Kidney epithelial cell (primary cell): ENCODE measurements at places on chromosomes 3 and 15. TPM values are rescaled to one million over a fixed set of nuclear protein-coding genes. Genes with fewer than 3 reads are reported as not detected.

DNA sequence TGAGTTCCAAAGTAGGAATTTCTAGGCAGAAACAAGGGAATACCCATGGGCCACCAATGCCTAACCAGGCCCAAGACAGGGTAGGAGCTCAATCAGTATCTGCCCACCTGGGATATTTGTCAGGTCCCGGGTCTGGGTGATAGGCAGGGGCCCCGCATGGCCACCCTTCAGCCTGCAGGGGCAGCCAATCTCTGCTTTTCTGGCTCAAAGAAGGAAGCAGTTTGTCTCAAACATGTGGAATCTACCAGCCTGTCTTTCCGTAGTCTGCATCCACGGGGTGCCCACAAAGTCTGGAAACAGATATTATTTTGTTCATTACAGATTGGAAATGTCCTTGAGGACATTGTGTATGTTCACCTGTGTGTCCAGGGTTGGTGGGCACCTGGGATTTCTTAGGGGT is 56.2 kb downstream of the CEMIP start:
- DNase-seq, result no peak

GRCh38 chr3:100260081-100260684 is 609 bp upstream of the TBC1D23 start:
- no peak for DNase-seq

GRCh38 chr3:143576568-143577270 is 271.5 kb downstream of the SLC9A9 start:
- no peak for DNase-seq

DNA sequence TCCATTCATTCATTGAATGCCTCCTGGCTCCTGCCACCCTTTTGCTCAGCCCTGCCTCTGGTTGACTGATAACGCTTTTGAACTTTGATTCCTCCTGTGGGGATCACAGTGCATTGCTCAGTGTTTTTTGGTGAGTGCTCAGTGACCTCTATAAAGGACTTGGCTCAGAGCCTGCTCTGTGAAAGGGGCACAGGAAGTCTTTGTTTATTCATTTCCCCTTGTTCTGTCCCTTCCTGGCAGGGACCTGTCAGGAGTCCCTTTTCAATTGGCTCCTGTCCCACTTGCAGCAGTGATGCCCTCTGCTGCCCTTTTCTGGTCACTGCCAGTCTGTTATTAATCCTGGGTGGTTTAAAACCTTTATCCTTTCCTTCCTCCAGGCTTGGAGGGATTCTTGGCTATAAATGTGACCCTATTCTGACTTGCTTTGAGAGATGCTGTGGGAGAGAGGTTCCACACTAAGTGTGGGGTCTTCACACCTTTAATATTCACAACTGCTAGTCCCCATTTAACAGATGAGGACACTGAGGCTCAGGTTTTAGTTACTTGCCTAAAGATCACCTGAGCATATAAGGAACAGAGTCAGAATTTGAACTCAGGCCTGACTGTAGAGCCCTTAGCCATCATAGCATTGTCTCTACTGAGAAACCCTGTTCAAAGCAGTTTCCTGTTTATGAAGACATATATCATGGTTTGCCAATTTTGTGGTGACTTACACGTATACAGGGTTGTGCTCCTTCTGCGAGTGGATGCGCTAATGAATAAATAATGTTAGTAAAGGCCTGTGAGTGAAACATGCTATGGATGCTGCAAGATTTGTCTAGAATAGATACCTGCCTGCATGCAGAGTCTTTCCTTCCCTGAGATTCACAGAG is 23.2 kb upstream of the TATDN2 start:
- no peak for DNase-seq

DNA sequence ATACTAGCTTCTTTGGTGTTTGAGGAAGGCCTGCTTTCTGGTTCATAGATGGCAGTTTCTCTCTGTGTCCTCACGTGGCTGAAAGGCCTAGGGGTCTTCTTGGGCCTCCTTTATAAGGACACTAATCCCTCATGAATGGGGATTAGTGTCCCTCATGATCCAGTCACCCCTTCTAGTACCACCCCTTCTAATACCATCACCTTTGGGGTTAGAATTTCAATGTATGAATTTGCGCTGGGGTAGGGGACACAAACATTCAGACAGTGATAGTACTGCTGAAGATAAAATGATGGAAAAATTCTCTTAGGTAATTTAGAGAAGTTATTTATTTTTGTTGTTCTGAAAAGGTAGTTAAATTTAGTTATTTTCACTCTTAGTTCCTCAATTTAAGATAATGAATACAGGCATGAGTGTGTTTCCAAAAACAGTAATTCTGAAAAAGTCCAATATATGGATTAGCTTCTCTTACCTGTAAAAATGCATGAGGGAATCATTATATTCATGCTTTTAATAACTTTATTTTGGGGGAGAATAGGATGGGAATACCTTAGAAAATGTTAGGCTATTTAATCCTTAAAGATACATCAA is 103.6 kb downstream of the FNDC3B start:
- DNase-seq, result no peak

- DNase-seq, result no peak
These were observed 21.1 kb downstream of the CCDC32 start for GRCh38 chr15:40543631-40544294.

GRCh38 chr3:130950124-130950523 is 56.2 kb downstream of the ATP2C1 start:
- DNase-seq, result no peak

GRCh38 chr3:102144063-102144462 is 290.8 kb upstream of the ZPLD1 start:
- DNase-seq, result no peak

- DNase-seq, result peak; percentile 96
These were observed at the start of gene ANO10 for GRCh38 chr3:43621656-43622432. ANO10 (minus strand) TSS chr3:43622011; CDS start chr3:43605852, 16,159 bp downstream.

DNA sequence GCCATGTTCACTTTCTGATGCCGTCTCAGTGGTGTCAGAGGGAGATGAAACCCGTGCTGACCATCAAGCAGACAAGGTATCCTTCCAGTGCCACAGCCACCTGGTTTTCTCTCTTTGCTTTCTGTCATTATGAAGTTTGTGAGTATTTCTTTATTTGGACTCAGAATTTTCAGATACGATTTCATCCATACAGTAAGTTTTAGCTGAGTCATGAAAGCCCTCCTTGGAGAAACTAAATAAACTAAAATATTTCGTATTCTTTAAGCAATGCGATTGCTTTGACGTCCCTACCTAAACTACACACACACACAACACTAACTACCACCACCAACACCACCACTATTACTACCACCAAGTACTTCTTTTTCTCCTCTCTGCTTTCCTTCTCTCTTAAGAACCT is 350.1 kb downstream of the NTRK3 start:
- no peak for DNase-seq

GRCh38 chr3:195082811-195083210 is 188.1 kb downstream of the XXYLT1 start:
- DNase-seq, result no peak

DNA sequence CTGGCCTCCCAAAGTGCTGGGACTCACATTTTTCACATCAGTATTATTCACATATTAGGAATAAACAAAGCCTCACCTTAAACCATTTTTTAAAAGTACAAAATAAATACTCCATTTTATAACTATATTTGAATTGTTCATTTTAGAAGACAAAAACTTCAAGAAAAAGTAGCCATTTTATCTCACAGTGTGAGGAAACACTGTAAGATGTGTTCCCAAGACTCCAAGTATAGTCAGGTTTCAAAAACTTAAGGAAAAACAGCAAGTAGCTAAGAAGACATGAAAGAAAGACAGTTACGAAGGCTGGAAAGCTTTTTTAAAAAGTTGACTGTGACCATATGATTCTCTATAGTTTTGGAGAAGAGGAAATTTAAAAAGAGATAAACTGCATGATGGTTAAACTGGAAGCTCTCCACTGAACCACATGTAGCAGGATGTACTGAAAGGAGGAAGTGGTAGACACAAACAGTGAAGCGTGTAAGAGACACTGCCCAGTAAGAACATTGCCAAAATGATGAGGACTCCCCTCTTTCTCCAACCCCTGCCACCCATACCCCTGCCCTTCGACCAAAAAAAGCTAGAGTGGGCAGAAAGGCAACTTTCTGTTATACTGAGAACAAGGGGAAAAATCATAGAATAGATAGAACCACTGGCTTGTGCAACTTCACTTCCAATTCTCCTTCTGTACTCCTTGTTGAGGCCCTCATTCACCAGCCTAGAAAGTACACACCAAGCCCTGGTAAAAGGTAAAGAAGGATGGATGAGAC is 6.2 kb upstream of the TMF1 start:
- DNase-seq, result no peak

DNA sequence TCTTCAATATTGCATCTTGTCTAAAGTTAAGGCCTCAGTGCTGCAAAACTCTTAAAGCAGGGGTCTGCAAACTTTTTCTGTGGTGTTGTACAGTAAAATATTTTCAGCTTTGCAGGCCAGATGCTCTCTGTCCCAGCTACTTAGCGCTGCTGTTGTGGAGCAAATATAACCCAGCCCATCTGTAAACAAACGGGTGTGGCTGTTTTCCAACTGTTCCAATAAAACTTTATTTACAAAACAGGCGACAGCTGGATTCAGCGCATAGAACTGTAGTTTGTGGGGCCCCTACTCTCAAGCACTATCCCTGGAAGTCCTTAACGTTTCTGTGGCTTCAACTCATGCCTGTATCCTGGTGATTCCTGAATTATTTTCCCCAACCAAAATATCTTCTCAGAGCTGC is 365.0 kb downstream of the FOXP1 start:
- DNase-seq, result no peak

DNA sequence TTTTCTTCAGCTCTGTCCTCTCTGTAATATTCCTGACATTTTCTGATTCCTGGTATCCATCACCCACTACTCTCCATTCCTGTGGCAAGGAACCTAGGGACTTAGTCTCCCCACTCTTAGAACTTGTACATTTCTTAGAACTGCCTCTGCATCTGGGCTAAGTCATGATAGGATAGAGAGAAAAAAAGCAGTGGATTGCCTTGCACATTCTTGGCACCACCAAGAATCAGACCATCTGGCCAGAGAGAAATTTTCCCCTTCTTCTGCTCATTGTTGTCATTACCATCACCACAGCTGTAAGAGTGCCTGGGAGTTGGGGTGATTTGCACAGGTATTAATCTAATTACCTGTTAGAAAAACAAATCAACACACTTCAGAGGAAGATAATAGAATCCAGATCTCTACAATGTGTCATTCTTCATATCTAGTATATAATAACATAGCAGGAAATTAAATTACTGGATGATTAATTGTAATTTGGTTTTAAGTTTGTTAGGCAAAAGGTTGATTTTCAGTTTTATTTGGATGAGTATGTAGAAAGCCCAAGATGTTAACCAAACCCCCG is 264.8 kb upstream of the ZPLD1 start:
- no peak for DNase-seq

DNA sequence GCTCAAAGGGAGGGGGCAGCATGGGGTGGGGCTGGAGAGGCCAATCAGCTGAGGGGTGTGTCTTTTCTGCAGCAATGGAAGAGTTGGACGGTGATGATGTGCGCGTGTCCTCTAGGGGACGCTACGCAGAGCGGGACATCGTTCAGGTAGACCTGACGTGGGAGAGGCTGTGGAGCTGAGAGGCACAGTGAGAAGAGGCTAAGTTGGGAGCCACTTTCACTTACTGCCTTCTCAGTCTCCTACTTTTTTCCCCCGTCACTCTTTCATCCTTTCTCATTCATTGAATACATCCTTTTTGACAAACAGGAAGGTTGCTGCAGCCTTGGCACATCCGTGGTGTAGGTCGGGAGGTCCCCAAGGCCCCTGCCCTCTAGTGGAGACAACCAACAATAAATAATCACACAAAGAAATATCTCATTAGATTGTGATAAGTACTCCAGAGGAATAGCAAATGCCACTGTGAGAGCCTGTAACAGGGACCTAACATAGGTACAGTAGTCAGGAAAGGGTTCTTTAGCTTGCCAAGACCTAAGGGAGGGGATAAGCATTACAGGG is 4.4 kb upstream of the BRPF1 start:
- no peak for DNase-seq

DNA sequence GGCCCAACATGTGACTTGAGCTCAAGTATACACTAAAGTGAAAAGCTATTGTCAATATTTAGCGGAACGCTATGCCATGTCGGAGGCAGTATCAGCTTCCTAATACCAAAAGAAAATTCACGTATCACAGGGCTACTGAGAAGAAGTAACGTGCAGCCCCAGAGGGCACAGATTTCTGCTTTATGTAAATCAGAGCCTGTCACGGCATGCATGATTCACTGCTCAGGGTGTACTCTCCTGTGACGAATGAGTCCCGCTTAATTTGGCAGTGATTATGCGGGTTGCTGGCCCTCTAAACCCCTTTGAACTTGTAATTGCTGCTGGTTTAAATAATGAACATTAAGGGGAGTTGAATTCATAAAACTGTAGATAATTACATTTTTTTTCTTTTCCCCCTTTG is 85.3 kb downstream of the MEIS2 start:
- no peak for DNase-seq

- no peak for DNase-seq
These were observed 53.7 kb upstream of the CTSH start for GRCh38 chr15:78998526-78998925.

- DNase-seq, result no peak
These were observed 43.6 kb downstream of the RAF1 start for GRCh38 chr3:12620305-12620704.

GRCh38 chr15:70526221-70526973 is 237.0 kb downstream of the UACA start:
- no peak for DNase-seq

DNA sequence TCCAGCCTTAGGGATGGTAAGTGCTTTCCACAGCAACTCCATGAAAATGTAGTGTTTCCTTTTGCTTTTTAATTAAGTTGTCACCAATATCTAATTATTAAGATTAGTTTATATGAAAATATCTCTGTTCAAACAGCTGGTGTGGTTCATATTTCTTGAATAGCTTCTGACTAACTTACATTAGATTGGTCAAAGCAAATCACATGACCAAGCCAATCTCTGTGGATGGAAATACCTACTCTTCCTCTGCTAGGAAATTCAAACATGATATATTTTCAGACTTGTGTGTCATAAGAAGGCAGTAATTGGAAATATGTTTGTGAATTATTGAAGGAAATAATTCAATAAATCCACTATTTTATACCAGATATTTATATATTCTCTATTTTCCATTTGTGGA is 54.6 kb upstream of the CADM2 start:
- no peak for DNase-seq

- DNase-seq, result no peak
These were observed 19.1 kb upstream of the FSIP1 start for GRCh38 chr15:39801641-39802309.

DNA sequence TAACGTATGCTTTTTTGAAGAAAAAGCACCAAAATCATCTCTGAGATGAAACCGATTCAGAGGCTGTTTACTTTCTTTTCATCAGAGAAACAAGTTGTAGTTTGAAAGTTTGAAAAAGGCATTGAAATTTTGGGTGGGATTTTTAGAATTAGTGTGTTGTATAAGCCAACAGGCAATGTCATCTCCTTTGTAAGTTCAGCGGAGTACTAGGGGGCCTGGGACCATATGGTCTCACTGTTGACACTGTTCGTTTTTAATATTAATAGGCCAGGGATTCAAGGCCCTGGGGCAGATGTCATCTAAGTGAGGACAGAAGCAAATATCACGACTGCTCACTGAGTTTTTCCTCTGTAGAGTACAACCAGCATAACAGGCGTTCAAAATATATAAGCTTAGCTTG is 256.2 kb upstream of the RARB start:
- DNase-seq, result no peak

GRCh38 chr3:35383719-35384555 is 255.4 kb upstream of the ARPP21 start:
- peak; percentile 48 for DNase-seq

BFSP2 gene
- total RNA-seq, result 0.96 TPM in 1 of 2 replicates, not detected in the other

ACAN gene
- total RNA-seq, result 0.08 and 0.27 TPM in 2 replicates

ZNF860 gene
- 1.3 and 2.2 TPM in 2 replicates for total RNA-seq

STRIT1 gene
- not detected in 2 replicates for total RNA-seq

C3orf52 gene
- 42.5 and 42.9 TPM in 2 replicates for total RNA-seq

ITPKA gene
- 115 and 117 TPM in 2 replicates for total RNA-seq

GOLGA6B gene
- total RNA-seq, result not detected in 2 replicates

CALML4 gene
- total RNA-seq, result 2.4 and 5.3 TPM in 2 replicates

NR2E3 gene
- not detected in 2 replicates for total RNA-seq
